Activated CD8-positive, alpha-beta memory T cell treated with anti-CD3 and anti-CD28 coated beads for 24 hours (primary cell): ENCODE measurements at places on chromosomes 7 and 10.

DNA sequence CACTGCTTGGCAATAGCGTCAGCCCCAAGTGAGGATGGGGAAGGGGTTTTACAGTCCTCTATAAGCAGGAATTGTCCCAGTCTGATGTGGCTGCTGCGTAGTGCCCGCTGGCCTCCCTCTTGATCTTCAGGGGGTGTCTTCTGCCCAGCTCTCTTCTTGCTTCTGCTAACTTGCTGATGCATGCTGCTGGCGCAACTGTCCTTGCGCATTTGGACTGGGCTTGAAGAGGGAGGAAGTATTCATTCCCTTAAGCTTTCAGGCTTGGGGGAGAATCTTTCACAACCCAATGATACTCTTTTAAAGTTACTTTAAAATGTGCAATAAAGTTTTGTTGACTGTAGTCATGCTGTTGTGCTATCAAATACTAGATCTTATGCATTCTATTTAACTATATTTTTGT is 10.3 kb downstream of the GALNT11 start:
- DNase-seq, result no peak

GRCh38 chr7:104936546-104936945 is 77.5 kb upstream of the KMT2E start:
- no peak for DNase-seq

- DNase-seq, result no peak
Measured at GRCh38 chr7:134184767-134185166, 57.6 kb downstream of the LRGUK start.

DNA sequence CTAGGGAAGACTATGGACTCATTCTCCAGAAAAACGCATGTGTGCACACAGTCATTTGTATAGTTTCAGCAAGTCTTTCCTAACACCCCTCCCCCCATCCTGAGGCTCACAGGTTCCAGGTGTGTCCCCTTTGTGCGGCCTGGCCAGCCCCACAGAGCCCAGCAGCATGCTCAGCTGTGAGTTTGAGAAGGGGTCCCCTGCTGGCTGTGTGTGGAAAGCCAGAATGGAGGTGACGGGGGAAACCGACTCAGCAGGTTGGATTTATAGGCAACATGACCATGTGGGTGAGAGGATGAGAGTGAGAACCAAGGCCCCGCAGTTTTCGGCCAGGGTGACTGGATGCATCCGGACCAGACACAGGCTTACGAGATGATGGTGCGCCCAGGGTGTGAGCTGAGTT is 9.9 kb downstream of the PTPRE start:
- DNase-seq, result no peak

DNA sequence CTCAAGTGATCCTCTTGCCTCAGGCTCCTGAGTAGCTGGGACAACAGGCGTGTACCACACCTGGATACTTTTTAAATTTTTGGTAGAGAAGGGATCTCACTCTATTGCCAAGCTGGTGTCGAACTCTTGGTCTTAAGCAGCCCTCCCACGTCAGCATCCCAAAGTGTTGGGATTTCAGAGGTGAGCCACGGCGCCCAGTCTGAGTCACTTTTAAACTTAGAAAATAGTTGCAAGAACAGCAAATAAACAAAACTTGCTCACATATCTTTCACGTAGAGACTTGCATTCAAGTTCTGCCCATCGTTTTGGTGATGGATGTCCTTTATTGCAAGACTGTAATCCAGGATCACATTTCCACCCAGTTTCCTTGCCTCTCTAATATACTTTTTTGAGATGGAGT is 16.6 kb downstream of the GTF2I start:
- no peak for DNase-seq

DNA sequence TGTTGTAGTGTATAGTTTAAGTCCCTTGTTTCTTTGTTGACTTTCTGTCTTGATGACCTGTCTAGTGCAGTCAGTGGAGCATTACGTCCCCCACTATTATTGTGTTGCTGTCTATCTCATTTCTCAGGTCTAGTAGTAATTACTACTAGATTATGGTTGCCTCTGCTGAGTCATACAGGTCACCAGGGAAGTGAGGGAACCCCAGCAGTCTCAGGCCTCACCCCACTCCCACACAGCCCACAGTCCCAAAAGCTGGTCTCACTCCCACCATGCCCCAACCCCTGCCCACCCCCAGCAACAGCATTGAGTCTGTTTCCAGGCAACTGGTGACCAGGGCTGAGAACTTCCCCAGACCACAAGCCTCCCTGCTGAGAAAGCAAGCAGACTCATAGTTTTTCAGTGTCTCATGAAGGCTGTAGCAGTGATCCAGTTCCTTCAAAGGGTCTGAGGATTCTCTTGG is 88.0 kb downstream of the PLXDC2 start:
- no peak for DNase-seq

- DNase-seq, result no peak
Measured at GRCh38 chr7:128783143-128783861, 7.7 kb upstream of the OPN1SW start.

GRCh38 chr7:2165610-2166594 is 66.8 kb downstream of the MAD1L1 start:
- no peak for DNase-seq

DNA sequence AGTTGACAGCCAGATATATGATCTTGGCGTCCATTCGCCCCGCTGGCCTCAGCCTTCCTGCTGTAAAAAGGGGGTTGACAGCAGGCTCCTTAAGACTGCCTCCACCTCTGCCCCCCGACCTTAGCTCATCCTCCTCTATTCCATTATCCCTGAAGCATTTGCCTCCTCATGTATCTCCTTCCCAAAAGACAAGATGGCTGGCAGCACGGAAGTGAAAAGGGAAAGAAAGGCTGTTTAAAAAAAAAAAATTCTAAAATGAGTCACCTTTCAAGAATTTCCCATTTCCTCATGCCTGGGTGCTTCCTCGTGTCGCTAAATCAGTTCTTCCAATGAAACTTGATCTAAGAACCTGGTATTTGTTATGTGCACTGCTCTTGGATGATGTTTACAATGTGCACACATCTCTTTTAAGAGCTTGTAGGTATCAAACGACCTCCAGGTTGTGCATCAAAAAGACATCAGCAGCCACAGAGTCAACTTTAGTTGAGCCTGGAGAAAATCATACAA is 1.7 kb downstream of the SCRN1 start:
- DNase-seq, result no peak
